Stimulated activated CD8-positive, alpha-beta memory T cell treated with anti-CD3 and anti-CD28 coated beads, Interleukin-7, amount 100 ng/mL, for 48 hours (primary cell): ENCODE measurements at places on chromosomes 5 and 9.

DNA sequence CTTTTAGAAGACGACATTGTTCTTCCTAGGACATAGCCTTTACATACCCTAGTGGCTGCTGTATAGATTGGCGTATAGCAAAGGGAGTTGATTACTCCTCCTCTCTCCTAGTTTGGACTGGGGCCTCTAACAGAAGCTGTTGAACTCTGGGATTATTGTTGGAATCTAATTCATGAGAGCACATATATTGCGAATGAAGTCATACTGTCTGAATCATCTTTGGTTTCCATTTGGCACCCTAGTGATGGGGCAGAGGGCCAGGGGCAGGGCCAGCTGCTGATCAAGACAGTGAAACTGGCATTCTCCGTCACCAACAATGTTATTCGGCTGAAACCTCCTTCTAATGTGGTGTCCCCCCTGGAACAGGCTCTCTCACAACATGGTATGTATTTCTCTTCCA is 40.3 kb downstream of the NUP188 start:
- DNase-seq = no peak

GRCh38 chr9:107810461-107810961 is 320.9 kb upstream of the KLF4 start:
- no peak for DNase-seq

DNA sequence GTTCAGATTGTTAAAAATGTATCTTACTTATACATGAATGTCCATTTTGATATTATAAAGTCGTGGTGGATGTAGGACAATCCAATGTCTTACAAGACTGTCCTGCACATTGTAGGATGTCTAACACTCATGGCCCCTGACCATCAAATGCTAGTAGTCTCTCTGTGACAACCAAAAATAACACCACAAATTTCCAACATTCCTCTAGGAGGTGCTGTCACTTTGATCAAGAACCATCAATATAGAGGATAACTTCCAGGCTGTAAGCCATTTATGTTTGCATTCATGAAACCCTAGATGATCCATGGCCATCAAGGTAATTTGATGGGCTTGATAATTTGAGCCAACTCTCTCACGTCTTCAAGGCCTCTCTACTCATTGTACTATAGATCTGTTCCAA is 20.5 kb upstream of the ZFR start:
- no peak for DNase-seq

- no peak for DNase-seq
Measured at GRCh38 chr5:93580927-93581445, at the start of gene NR2F1-AS1. Gene NR2F1-AS1, minus strand, starts transcription at chr5:93581219.

DNA sequence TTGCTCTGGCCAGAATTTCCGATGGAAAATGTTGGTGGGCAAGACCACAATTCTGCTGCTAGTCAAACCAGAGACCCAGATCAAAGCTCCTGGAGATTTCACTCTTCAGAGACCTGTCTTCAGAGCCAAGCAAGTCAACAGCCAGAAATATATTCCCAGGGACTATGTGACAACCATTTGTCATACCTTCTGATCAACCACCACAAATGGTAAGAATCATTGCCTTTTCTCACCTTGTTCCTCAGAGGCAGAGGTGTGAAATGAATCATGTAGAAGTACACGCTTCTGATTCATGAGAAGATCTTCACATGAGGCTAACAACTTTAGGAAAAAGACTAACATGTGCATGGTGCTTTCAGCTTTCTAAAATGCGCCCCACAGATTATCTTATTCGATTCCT is 53.5 kb downstream of the SUSD1 start:
- no peak for DNase-seq

DNA sequence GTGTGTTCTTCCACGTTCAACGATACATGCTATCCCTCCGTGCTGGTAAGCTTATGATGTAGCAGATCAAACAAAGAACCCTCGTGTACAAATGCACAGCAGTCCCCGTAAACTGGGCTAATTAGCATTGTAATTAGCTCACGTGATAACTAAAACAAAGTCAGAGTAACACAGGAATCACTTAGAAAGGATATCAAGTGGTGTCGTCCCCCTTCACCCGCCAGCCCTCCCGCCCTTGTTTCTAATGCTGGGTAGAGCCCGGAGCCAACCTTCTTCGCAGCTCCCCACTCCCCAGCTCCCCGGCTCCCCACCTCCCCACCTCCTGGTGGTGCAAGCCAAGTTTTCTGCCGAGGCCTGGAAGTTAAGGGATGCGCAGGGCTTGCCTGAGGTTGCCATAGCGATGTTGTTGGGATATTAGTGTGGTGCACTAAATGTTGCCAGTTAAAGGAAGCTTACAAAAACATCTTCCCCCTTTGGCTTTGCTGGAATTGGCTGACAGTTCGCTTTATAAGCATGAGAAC is 357.9 kb upstream of the CCNH start:
- DNase-seq = no peak

- DNase-seq = no peak
Measured at GRCh38 chr5:149435015-149435376, 55.9 kb upstream of the IL17B start.

- DNase-seq = no peak
Measured at GRCh38 chr5:65970481-65971367, 44.3 kb downstream of the ERBIN start.

DNA sequence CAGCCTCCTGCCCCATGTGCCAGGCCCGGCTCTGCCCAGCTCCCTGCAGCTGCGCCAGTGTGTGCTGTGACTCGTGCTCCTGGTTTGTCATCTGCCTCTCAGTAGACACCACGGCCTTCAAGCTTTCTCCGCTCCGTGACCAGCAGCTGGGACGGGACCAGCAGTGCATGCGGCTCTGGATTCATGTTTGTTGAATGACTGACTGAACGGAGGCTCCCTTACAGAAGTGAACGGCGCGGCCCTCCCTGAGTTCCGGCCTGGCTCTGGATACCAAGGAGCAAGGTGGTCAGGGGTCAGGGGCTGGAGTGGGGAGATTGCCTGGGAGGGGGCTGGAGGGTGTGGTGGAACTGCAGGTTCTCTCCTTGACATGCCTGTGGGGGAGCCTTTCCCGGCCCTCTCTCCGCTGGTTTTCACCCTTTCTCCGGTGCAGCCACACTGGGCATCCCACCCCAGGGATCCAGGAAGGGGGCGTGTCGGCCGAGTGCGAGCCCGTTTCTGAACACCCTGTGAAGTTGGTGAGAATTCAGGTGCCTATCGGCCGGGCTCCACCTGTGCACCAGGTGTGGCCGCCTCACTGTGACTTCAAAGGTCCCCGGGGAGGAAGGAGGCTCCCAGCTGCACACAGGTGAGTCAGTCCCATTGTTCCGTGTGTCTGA is 11.1 kb upstream of the CEP72 start:
- no peak for DNase-seq

DNA sequence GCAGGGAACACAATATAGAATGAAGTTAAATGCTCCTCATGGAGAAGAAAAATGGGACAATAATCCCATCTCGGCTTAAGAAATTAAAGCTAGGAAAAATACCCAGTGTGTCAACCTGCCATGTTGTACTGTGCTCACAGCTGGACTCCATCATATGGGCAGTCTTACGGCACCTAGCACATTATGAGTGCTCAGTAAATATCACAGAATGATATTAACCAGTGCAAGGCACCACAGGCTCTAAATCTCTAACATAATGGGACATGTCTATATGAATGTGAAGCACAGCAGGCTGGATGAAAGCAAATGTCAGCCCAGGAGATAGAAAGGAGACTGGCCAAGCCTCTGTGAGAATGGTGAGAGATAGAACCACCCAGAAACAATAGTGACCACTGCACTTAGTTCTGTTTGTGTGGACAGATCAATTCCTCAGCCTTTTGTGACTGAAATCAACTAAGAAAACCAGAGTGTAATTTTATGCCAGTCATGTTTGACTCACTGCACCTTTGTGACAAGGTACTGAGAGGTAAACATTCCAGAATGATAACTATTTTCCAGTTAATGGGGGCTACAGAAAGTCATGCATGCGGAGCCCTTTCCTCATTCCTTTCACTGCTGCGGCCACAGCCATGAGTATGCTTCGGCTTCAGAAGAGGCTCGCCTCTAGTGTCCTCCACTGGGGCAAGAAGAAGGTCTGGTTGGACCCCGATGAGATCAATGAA is 140.4 kb upstream of the CDH6 start:
- no peak for DNase-seq

GRCh38 chr5:103800741-103801495 is 238.3 kb upstream of the NUDT12 start:
- DNase-seq = no peak

DNA sequence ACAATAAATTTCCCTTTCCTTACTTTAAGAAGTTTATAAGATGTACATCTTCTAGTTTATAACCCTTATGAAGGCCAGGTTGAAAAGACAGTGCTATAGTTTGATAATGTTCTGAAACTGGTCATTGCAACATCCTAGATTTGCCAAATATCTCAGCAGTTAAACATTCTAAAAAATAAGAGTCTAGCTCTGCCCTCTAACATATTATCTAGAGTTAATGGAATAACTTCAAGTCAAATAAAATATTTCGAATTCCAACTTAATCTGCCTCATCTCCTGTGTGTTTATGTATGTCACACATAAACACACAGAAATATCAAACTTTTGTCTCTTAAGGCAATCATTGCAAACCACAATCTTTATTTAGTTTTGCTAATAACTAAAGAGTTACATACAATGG is 796.6 kb downstream of the TLE1 start:
- no peak for DNase-seq

- no peak for DNase-seq
Measured at GRCh38 chr9:16125629-16126028, 572.8 kb downstream of the CCDC171 start.

- no peak for DNase-seq
Measured at GRCh38 chr9:132384376-132384775, 22.3 kb downstream of the TTF1 start.

GRCh38 chr9:69811351-69811868 is 9.2 kb upstream of the CFAP95 start:
- no peak for DNase-seq

DNA sequence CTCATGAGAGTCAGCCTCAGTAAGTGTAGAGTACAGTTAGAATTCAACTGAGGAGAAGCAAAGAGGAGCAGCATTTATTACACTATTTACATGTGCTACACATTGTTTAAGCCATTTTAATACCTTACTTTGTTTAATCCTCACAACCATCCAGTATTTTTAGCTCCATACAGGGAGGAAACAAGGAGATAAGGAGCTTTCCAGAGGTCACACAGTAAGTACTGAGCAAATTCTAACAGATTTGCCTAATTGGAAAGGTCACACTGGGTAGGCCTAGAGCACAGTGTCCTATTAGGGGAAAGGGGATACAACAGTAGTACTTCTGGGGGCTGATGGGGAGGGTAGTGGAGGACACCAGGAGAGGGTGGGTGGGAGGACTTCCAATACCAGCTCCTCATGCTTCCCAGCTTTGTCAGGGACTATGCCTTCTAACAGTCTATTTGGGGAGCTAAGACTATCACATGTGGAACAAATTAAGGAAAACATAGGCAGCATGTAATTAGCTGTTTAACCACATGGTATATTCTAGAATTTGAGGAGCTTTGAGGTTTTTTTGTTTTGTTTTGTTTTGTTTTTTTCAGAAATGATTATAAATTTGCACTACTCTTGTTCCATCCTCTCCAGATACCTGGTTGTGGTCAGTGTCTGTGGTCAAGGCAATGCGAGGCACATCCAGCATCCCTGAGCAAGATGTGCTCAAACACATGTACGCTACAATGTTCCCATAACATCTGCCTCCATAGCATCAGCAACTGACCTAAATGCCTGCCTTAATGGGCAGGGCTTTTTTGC is 96.0 kb upstream of the SLC12A2 start:
- DNase-seq = no peak

DNA sequence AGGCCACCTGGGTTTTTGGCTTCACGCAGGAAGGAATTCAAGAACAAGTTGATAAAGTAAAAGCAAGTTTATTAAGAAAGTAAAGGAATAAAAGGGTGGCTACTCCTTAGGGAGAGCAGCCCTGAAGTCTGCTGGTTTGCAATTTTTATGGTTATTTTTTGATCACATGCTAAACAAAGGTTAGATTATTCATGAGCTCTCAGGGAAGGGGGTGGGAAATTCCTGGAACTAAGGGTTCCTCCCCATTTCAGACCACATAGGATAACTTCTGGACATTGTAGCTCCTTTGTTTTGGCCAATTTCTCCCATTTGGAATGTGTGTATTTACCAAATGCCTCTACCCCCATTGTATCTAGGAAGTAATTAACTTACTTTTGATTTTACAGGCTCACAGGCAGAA is 63.9 kb upstream of the SYK start:
- DNase-seq = no peak

DNA sequence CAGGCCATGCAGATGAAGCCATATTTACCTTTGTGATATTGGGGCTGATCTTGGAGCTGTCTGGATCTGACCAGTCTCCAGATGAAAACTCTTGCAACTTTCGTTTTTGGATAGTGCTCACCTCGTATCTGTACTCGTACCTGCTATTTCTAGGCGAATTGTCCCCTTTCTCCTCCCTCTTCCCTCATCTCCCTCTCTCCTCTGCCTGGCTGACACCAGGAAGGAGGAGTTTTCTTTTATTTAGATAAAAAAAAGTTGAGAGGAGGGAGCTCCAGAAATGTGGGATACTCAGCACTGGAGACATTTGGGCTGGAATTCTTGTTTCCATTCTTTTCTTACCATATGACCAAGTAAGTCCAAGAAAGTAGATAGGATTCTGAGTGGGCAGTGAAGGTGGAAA is 54.6 kb upstream of the ABL1 start:
- DNase-seq = no peak

DNA sequence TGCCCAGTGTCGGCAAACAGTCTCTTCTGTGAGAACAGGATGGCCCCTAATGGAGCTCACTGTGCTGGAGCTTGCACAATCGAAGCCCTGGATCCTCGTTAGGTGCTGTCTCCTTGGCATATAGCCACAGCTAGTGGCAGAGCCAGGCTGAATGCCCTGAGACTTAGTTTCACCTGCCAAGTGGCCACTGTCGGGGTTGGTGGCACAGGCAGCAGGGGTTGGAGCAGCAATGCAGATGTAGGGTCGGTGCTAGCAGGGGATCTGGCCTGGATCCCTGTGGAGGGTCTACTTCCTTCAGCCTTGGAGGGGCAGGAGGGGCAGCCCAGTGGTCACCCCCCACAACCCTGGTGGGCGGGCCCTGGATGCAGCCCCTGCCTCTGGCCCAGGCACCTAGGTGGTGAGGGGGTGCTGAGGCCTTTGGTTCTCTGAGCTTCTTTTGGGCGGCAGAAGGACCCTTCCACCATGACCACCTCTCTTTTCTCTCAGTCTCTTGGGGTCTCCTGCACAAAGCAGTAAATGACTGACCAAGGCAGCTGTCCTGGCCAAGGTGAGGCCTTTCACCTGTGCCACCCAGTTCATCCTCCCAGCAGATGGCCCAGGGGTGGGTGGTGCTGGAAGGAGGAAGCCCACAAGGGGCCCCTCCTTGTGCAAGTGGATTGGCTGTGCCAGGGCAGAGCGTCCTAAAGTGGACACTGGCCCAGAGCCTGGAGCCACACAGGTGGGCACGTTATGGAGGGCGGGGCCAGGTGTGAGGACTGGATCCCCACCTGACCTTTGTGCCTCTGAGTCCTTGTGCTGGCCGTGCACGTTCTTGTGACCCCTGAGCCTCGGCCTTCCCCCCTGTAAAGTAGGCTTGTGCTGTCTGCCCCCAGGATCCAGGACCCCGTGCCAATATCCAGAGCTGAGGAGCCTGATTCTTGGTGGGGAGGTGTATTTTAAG is 44.8 kb downstream of the PHF2 start:
- no peak for DNase-seq
